ENCODE measurements at places on chromosomes 11 and 22. TPM values are rescaled to one million over a fixed set of nuclear protein-coding genes. Genes with fewer than 3 reads are reported as not detected.

DNA sequence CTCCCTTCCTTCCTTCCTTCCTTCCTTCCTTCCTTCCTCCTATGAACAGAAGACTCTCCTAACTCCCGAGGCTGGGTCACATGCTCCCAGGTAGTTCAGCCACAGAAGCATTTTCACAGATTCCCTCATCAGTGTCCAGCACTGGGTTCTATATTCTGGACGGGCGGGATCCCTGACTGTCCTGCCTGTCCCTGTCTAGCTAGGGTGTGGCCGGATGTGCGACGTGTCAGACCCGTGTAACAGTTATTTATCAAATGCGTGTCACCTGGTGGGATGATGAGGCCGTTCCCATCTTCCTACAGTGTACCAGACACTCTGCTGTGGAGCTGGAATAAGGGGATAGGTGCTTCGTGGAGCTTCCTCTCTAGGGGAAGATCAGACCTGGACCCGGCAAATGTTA, 901.0 kb downstream of the BRD1 start:
- H3K27ac ChIP-seq, result no peak overlapping the region
- no peak for DNase-seq
- H3K36me3 ChIP-seq, result no peaks in the 10 kb centered on the region
- H3K4me1 ChIP-seq, result no peaks in the 10 kb centered on the region
- H3K4me3 ChIP-seq, result no peak overlapping the region

DNA sequence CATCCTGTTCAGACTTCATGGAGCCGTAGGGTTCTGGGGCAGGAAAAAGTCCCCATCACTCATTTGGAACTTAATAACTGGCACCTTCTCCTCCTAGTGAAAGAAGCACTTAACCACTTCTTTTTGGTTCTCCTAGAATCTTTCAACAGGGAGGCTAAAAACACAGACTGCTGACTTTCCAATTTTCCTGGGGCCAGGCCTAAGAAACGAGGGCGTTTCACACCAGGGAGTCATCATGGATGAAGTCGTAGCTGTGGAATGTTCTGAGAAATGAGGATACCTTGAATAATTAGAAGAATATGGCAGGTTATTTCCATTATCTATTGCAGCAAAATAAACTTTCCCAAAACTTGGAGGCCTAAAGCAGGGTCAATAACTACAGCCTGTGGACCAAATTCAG, 26.0 kb upstream of the API5 start:
- H3K4me1 ChIP-seq, result no peaks in the 10 kb centered on the region
- H3K36me3 ChIP-seq, result no peaks in the 10 kb centered on the region
- H3K4me3 ChIP-seq, result no peak overlapping the region

DNA sequence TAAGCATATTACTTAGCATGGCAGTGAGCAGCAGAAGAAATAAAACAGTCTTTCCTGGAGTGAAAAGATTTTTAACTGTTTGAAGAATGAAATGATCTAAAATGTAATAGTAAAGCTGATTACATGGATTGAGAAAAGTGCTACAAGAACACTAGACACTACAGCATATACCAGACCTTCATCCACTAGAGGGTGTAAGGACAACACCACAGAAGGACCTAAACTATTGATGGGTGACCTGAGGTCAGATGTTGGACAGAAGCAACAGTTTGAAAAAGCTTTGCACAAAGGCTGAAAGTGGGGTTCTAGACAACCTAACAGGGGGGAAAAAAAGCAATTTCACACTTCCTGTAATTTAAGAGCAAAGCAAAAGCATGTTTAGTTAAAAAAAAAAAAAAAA, 97.7 kb downstream of the RBFOX2 start:
- H3K36me3 ChIP-seq, result no peaks in the 10 kb centered on the region
- H3K4me1 ChIP-seq, result peaks cover 3% of the 10 kb centered on the region
- peak; percentile 68 for DNase-seq
- no peaks in the 10 kb centered on the region for H3K27me3 ChIP-seq
- H3K4me3 ChIP-seq, result no peak overlapping the region

- peaks cover 100% of the 10 kb centered on the region for H3K27me3 ChIP-seq
- no peak overlapping the region for H3K4me3 ChIP-seq
- no peak for DNase-seq
Measured at GRCh38 chr11:124844664-124845079, 20.6 kb upstream of the ROBO3 start.

GRCh38 chr22:27896245-27896644, 22.8 kb downstream of the PITPNB start:
- no peak overlapping the region for H3K4me3 ChIP-seq
- no peaks in the 10 kb centered on the region for H3K27me3 ChIP-seq
- H3K36me3 ChIP-seq, result no peaks in the 10 kb centered on the region

MYBPC3 gene
- polyA plus RNA-seq, result 0.51 TPM

KRTAP5-1 gene
- polyA plus RNA-seq, result not detected

HEPHL1 gene
- 0.17 TPM for polyA plus RNA-seq

SHANK2 gene
- 20.7 TPM for polyA plus RNA-seq

AP2A2 gene
- polyA plus RNA-seq, result 56.2 TPM

PLAAT4 gene
- 16.0 TPM for polyA plus RNA-seq

Data from hepatocyte (in vitro differentiated cells).